ENCODE measurements at places on chromosomes 4 and X. TPM values are rescaled to one million over a fixed set of nuclear protein-coding genes. Genes with fewer than 3 reads are reported as not detected.
A peak's percentile ranks its signal among the peaks of the same experiment; 100 is the strongest.

- DNase-seq, result no peak
- no peaks in the 10 kb centered on the region for H3K4me1 ChIP-seq
- no peak overlapping the region for H3K27ac ChIP-seq
- H3K27me3 ChIP-seq, result no peaks in the 10 kb centered on the region
- no peak overlapping the region for H3K4me3 ChIP-seq
- H3K36me3 ChIP-seq, result no peaks in the 10 kb centered on the region
Observed at GRCh38 chr4:104868533-104868932, 278.1 kb upstream of the TET2 start.

- no peak overlapping the region for H3K4me3 ChIP-seq
- no peak for DNase-seq
- H3K27me3 ChIP-seq, result no peaks in the 10 kb centered on the region
- no peaks in the 10 kb centered on the region for H3K4me1 ChIP-seq
Observed at GRCh38 chr4:186283311-186283710, 17.3 kb downstream of the F11 start.

DNA sequence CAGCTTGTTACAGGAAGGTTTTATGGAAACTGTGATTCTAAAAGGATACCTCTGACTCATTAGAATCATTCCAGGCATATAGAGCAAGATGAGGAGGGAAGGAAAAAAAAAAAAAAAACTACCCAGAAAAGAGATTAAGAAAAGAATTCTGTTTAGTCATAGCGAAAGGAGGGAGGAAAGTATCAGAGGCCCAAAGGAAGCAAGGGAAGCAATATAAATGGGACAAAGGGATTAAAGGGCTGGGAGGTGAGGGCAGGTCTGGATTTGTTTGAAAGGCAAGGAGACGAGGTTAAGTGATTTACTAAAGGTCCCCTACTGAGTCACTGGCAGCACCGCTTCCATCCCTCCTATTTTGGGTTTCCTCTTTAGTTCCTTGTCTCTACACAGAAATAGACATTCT, 88.6 kb upstream of the IL1RAPL1 start:
- no peak overlapping the region for H3K27ac ChIP-seq
- no peak overlapping the region for H3K4me3 ChIP-seq
- H3K36me3 ChIP-seq, result no peaks in the 10 kb centered on the region
- H3K27me3 ChIP-seq, result no peaks in the 10 kb centered on the region

DNA sequence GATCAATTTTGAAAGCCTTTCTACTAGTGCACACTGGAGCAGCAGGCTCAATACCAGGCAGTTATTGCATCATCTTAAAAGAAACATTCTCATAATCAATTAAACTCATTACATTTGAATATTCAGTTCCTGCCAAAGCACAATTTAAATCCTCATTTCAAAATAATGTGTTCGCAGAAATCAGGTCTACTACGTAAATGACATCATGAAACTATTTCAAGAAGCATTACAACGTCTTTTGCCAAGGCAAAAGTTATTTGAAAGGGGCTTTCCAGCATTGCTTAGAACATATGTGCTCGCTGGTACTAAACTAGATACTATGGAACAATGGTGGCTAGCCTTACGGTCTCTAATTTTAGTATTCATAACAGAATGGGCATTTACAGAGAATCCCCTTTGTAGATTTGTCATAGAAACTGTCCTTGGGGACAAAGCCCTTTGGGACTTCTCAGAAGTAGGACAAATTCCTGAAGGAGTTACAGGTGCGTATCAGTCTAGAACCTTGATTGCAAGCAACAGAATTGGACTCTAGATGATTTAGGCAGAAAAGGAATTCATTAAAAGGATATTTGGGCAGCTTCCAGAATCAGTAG, 27.6 kb upstream of the HUWE1 start:
- H3K27ac ChIP-seq, result peak overlapping the region; percentile 78
- peaks cover 30% of the 10 kb centered on the region for H3K4me1 ChIP-seq
- DNase-seq, result peak; percentile 21
- no peaks in the 10 kb centered on the region for H3K27me3 ChIP-seq
- H3K36me3 ChIP-seq, result no peaks in the 10 kb centered on the region
- peak overlapping the region; percentile 39 for H3K4me3 ChIP-seq

DNA sequence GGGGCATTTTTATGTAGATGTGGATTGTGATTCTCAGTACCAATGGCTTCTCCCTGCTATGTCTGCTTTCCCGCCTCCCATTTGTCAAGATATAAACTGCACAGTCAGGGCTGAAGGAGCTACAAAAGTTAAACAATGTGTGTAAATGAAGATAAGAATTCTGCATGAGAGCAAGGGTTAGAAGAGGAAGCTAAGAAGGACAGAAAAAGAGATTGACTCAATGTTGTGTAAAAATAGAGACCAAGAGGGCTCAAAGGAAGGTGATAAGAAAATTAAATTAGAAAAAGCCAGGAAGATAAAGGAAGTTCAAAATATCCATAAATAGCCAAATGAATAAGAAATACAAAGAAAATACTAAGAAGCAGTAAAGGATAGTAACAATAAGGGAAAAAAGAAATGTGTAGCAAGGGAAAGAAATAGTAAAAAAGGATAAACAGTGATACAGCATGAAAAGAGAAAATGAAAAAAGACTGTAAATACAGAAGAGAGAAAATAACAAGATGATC, 82.5 kb downstream of the AMELX start:
- H3K27me3 ChIP-seq, result no peaks in the 10 kb centered on the region
- H3K36me3 ChIP-seq, result no peaks in the 10 kb centered on the region
- no peak overlapping the region for H3K27ac ChIP-seq
- no peak overlapping the region for H3K4me3 ChIP-seq
- H3K4me1 ChIP-seq, result no peaks in the 10 kb centered on the region
- no peak for DNase-seq

GRCh38 chrX:63747331-63747730, 37.7 kb downstream of the ARHGEF9 start:
- H3K4me3 ChIP-seq, result no peak overlapping the region
- DNase-seq, result no peak
- no peaks in the 10 kb centered on the region for H3K4me1 ChIP-seq
- H3K27me3 ChIP-seq, result no peaks in the 10 kb centered on the region
- H3K27ac ChIP-seq, result no peak overlapping the region

GRCh38 chr4:55125763-55126541, 557 bp upstream of the KDR start:
- no peak for DNase-seq
- H3K27me3 ChIP-seq, result no peaks in the 10 kb centered on the region
- no peaks in the 10 kb centered on the region for H3K4me1 ChIP-seq
- H3K4me3 ChIP-seq, result no peak overlapping the region

DNA sequence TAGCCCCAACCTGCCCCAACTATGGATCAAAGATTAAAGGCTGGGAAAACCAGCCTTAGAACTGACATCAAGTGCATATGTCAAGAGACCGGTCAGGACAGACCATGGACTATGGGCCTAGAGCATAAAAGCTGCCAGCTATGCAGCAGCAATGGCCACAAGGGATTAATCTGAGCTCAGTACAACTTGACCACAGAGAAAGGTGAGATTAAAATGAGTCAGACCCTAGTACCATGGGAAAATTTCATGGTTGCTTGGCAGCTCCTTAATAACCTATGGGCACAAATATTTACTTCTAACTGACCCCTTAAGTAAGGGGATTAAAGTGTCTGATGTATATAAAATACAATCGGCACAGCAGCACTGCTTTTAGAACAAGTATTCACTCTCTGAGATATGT, 54.4 kb downstream of the CBR4 start:
- H3K4me1 ChIP-seq, result no peaks in the 10 kb centered on the region
- H3K36me3 ChIP-seq, result no peaks in the 10 kb centered on the region
- DNase-seq, result no peak
- H3K27me3 ChIP-seq, result no peaks in the 10 kb centered on the region
- no peak overlapping the region for H3K4me3 ChIP-seq

DNA sequence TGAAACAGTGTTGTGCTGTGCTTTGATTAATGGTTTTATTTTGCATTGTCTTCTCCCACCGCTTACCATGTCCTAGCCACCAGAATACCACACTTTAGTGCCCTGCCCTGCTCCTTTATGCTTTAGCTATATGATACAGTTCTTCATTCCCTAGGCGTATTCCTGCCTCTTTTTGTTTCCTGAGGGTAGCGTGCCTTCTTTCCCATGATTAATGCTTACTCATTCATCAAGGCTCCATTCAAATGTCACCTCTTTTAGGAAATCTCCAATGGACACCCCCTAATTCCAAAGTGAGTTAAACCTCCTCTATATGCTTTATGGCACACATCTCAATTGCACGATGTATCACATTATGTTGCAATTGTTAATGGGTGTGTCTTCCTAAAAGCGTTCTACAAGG, 46.3 kb downstream of the SPANXD start:
- no peak overlapping the region for H3K27ac ChIP-seq
- no peaks in the 10 kb centered on the region for H3K27me3 ChIP-seq
- DNase-seq, result no peak
- no peak overlapping the region for H3K4me3 ChIP-seq
- H3K4me1 ChIP-seq, result no peaks in the 10 kb centered on the region

DNA sequence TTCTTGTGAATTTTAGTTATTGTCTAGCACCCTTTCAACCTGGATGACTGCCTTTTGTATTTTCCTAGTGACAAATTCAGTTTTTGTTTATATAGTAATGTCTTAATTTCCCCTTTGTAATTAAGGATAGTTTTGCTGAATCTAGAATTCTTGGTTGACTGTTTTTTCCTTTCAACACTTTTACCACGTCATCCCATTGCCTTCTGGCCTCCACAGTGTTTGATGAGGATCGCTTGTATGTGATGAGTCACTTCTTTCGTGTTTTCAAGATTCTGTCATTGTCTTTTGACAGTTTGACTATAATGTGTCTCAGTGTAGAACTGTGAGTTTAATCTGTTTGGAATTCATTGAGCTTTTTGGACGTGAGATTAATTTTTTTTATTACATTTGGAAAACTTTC, 30.1 kb downstream of the KDM6A start:
- no peak overlapping the region for H3K4me3 ChIP-seq
- peaks cover 10% of the 10 kb centered on the region for H3K4me1 ChIP-seq
- H3K27me3 ChIP-seq, result no peaks in the 10 kb centered on the region
- no peak for DNase-seq
- H3K27ac ChIP-seq, result no peak overlapping the region

DNA sequence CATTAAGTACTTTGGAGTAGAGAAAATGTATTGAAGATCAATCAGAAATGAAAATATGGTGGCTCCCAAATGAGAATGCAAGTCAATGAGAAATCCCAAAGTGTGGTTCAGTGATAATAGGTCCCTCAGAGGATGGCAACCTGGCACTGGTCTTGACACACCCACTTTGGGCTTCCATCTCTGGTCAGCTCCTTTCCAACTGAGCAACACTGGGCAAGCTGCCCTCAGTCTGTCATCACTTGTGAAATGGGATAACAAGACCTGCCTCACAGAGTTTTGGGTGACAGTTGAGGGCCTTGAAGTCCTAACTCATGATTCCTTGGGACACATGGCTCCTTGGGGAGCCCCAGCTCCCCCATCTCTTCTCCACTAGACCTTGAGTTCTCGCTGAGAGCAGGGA, 29.0 kb upstream of the MAMLD1 start:
- H3K27ac ChIP-seq, result no peak overlapping the region
- DNase-seq, result no peak
- no peak overlapping the region for H3K4me3 ChIP-seq
- peaks cover 3% of the 10 kb centered on the region for H3K4me1 ChIP-seq

DNA sequence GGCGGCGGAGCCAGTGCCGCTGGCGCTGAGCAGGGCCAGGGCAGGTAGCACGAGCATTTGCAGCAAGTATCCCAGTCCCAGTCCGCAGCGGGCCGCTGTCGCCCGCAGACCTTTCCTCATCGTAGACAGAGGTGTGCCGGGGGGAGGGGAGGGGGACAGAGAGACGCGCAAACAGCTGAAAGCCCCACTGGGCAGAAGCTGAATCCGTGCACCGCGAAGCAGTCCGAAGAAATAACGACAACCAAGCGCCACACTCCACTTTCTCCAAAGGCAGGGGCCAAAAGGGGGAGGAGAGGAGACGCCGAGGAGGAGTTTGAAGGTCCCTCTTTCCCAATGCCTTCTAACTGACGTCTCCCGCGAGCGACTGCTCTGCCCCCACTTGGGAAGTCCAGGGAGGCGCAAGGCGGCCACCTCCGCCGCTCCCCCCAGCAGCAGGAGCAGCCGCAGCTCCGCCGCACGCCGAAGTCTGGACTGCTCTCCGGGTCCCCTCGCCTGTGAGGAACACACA, at the start of gene UNC5C:
Gene UNC5C (minus strand): TSS at position 236 of the 508 bp plus-strand sequence.
- no peak within 1 kb of the TSS for H3K27ac ChIP-seq
- H3K27me3 ChIP-seq, result no peaks in the 10 kb centered on the region
- no peaks in the 10 kb centered on the region for H3K4me1 ChIP-seq
- no peak within 1 kb of the TSS for H3K4me3 ChIP-seq

DNA sequence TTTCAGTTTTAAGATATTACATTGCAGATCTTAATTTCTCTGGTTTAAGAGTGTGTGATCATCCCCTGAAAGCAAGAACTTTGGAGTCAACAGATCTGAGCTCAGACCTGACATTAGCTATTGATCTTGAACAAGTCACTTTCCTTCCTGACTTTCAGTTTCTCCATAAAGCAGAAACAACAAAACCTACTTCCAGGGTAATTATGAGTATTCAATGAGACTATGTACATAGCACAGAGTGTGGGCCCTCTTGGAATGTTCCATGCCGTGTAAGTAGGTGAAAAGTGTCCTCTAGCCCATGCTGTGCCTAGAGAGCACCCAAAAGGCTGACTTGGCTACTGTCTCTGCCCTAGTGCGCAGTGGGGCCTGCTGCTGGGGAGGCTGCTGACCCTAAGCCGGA, 188.0 kb upstream of the RPL34 start:
- H3K4me3 ChIP-seq, result no peak overlapping the region
- no peaks in the 10 kb centered on the region for H3K27me3 ChIP-seq

GRCh38 chrX:20244931-20245330, 21.8 kb downstream of the RPS6KA3 start:
- no peaks in the 10 kb centered on the region for H3K4me1 ChIP-seq
- no peak overlapping the region for H3K27ac ChIP-seq
- no peak for DNase-seq
- H3K27me3 ChIP-seq, result no peaks in the 10 kb centered on the region

- no peak overlapping the region for H3K27ac ChIP-seq
- H3K4me3 ChIP-seq, result no peak overlapping the region
- DNase-seq, result no peak
Observed at GRCh38 chr4:71932941-71933340, 98.9 kb upstream of the NPFFR2 start.

GRCh38 chrX:116317409-116317808, 119.0 kb upstream of the SLC6A14 start:
- H3K4me3 ChIP-seq, result no peak overlapping the region
- DNase-seq, result no peak
- no peaks in the 10 kb centered on the region for H3K27me3 ChIP-seq
- H3K4me1 ChIP-seq, result no peaks in the 10 kb centered on the region
- no peak overlapping the region for H3K27ac ChIP-seq

DNA sequence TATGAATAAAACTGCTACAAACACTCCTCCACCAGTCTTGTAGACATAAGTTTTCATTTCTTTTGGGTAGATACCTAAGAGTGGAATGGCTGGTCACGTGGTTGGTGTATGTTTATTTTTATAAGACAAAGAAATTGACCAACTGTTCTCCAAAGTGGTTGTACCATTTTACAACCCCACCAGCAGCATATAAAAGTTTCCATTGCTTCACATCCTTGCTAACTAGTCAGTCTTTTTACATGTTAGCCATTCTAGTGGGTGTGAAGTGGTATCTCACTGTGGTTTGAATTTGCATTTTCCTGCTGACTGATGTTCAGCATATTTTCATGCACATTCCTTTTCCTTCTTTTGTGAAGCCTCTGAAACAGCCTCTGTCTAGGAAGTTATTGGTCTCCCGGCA, 76.2 kb upstream of the ADGRG2 start:
- H3K4me3 ChIP-seq, result no peak overlapping the region
- H3K27ac ChIP-seq, result no peak overlapping the region
- H3K36me3 ChIP-seq, result no peaks in the 10 kb centered on the region
- no peaks in the 10 kb centered on the region for H3K27me3 ChIP-seq
- no peaks in the 10 kb centered on the region for H3K4me1 ChIP-seq
- no peak for DNase-seq

The PDZD4 gene
- total RNA-seq, result 29.0 TPM

The RHOXF2B gene
- not detected for total RNA-seq

The MAGED4 gene
- not detected for total RNA-seq

The WWC2 gene
- 10.9 TPM for total RNA-seq

The GABRG1 gene
- total RNA-seq, result not detected

The CSAG1 gene
- total RNA-seq, result not detected

The PDE5A gene
- total RNA-seq, result 1.5 TPM

The CCDC110 gene
- 1.8 TPM for total RNA-seq

All from naive thymus-derived CD4-positive, alpha-beta T cell (primary cell).